RPMI7951 (cell line): ENCODE measurements at places on chromosomes 6 and 20. TPM values are rescaled to one million over a fixed set of nuclear protein-coding genes. Genes with fewer than 3 reads are reported as not detected.

PROCR gene
- total RNA-seq = 47.8 and 62.2 TPM in 2 replicates

OR2J3 gene
- total RNA-seq = not detected in 2 replicates

PI3 gene
- not detected in 2 replicates for total RNA-seq

ULBP3 gene
- total RNA-seq = 8.9 and 13.6 TPM in 2 replicates

NKAIN2 gene
- not detected in 2 replicates for total RNA-seq

OOEP gene
- not detected in 2 replicates for total RNA-seq

FAM83C gene
- not detected in 2 replicates for total RNA-seq

CNKSR3 gene
- 4.3 and 5.3 TPM in 2 replicates for total RNA-seq

TMC2 gene
- total RNA-seq = not detected in 2 replicates

RREB1 gene
- 5.8 and 6.0 TPM in 2 replicates for total RNA-seq

PHACTR3 gene
- 0.12 and 0.59 TPM in 2 replicates for total RNA-seq

COL19A1 gene
- total RNA-seq = 0.12 and 0.59 TPM in 2 replicates

MICAL1 gene
- total RNA-seq = 19.9 and 22.3 TPM in 2 replicates

MOXD1 gene
- 96.5 and 109 TPM in 2 replicates for total RNA-seq

MEI4 gene
- total RNA-seq = not detected in 2 replicates

MYMX gene
- total RNA-seq = not detected in 2 replicates

SRMS gene
- not detected in 2 replicates for total RNA-seq

CD24 gene
- total RNA-seq = 0.72 and 1.9 TPM in 2 replicates

PEDS1 gene
- total RNA-seq = 54.2 and 56.1 TPM in 2 replicates
